Stimulated activated CD8-positive, alpha-beta memory T cell treated with anti-CD3 and anti-CD28 coated beads, Interleukin-4, amount 100 ng/mL, for 48 hours (primary cell): ENCODE measurements at places on chromosomes 4 and X.

DNA sequence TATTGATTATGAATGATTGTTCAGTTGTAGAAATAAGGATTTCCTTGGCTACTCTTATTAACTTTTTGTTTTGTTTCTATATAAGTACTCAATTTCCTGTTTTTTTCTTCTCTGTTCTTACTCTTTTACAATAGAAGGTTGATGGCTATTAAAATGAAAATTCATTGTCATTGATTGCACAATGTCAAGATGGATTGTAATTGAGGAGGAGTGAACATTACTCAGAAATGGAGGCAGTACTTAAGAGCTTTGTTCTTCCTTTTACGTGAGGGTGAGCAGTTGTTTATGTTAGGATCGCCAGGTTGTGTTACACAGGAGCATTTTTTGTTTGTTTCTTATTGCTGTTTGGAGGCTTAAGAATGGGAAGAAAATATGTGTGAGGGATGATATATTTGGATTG, 2062.4 kb downstream of the ARAP2 start:
- no peak for DNase-seq

- no peak for DNase-seq
Measured at GRCh38 chr4:18880871-18881270, 859.3 kb upstream of the LCORL start.

- no peak for DNase-seq
Measured at GRCh38 chr4:166314902-166315301, 441.9 kb downstream of the TLL1 start.

GRCh38 chrX:22800360-22800759, 199.4 kb upstream of the DDX53 start:
- DNase-seq, result no peak

- DNase-seq, result peak; percentile 32
Measured at GRCh38 chr4:67393699-67394281, 151.5 kb downstream of the CENPC start.

DNA sequence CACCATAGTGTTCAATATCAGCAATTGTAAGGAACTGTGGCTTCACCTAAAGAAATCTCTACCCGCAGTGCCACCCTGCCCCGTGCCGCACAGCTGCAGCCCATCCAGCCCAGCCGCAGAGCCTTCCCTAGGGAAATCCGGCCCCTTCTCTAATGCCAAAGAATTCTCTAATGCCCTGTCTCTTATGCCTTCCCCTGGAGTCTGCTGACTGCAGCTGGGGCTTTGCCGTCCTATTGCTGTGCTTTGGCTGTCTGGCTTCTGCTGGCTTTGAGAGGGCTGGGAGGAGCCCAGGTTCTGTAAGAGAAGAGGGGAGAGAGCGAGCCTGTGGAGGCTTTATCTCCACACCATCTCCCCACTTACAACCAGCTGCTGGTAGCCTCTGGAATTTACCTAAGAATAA, 85.9 kb upstream of the HELT start:
- no peak for DNase-seq

GRCh38 chr4:87521319-87521718, 7.9 kb downstream of the SPARCL1 start:
- DNase-seq, result no peak

GRCh38 chrX:101347859-101348451, 587 bp downstream of the TIMM8A start:
- DNase-seq, result no peak

DNA sequence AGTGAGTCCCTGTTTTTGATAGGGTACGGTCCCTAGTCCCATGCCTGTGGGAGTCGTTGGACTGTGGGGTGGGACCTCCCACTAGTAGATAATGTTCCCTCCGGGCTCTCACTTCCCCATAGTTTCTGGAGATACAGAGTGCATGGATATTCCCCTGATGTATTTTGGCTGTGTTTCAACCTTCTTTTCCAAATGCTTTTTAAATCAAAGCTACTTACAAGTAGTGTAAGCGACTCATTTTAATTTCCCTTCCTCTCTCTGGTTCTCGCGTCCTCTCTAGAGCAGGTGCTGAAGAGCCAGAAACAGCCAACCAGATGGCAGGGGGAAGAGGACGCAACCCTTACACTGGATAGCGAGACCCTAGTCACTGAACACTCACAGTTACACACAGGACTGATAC, 79.2 kb downstream of the ZNF827 start:
- DNase-seq, result no peak
